Stimulated activated CD4-positive, alpha-beta T cell treated with anti-CD3 and anti-CD28 coated beads, Interleukin-1b, Interleukin-23, amount 100 ng/mL, for 48 hours (primary cell): ENCODE measurements at places on chromosomes 5 and 9.

- DNase-seq = no peak
Measured at GRCh38 chr5:56206126-56206910, 26.8 kb downstream of the ANKRD55 start.

GRCh38 chr9:86670536-86670935 lies 276.8 kb downstream of the GAS1 start:
- no peak for DNase-seq

- DNase-seq = peak; percentile 80
Measured at GRCh38 chr9:126397056-126397455, 70.4 kb downstream of the MVB12B start.

DNA sequence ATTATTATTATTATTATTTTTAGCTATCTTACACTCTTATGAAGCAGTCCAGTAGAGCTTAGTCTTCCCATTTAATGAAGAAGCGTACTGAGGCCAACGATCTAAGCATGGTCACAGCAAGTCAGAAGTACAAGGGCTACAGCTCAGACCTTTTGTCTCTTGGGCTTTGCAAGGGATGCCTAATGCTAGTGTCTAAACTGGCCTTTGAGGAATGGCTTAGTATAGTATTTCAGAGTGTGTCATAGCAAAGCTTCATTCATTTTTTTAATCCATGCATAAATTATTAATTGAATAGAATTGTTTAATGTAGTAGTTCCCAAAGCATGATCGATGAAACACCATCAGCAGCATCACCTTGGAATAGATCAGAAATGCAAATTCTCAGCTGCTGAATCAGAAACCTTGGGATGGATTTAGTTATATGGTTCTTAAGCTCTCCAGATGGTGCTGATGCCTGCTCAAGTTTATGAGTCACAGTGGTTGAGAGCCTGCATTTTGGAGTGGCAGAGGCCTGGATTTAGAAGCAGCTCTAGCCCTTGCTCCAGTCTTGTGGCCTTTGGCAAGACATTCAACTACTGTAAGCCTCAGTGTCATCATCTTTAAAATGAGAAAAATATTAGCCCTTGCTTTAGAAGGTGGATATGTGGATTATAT lies 6.1 kb downstream of the IL12B start:
- no peak for DNase-seq

DNA sequence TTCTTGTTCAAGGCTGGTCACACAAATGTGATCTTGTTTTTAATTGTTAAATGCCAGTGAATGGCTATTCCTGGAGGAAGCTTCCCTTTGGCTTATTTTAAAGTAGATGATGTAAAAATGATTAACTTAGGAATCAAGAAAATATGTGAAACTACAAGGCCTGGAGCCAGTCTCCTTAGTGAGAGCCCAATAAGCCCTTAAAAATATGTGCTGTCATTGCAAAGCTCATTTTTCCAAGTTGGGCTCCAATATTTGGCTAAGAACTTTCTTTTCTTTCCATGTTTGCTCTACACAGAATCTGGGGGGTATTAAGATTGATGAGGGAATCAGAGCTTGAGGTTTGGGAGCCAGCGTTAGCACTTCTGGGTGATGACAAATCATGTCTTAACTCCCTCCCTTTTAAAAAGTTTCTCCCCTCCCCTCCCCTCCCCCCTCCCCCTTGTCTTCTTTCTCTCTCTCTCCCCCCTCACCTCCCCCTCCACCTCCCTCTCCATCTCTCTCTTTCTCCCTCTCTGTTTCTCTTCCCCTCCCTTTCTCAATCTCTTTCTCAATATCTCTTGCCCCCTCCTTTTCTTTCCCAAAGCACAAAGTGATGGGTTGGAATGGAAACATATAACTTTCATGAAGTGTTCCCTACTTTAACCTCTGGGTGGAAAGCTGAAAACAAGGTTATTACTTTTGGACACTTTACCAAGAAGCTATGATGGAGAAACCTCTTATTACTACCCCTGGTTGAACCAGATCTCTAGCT lies 86.0 kb downstream of the FBXL7 start:
- DNase-seq = no peak

GRCh38 chr9:6367128-6367890 lies 39.1 kb downstream of the TPD52L3 start:
- DNase-seq = no peak

DNA sequence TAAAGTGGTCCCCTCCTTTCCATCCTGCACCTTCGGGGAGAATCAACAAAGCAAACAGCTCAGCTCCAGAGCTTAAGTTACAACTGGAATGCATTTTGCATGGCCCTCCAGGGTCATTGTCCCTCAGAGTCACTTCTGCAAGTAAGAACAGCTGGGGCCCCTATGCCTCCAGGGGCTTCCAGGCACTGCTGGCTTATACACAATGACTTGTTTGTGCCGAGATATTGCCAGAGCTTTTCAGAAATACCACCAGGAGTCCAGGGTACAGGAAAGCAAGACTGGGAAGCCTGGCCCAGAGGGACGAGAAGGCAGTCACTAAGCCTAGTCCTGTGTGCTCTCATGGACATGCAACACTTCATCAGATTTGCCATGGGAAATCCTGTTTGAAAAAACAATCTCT lies 11.3 kb downstream of the FRMD3 start:
- no peak for DNase-seq

DNA sequence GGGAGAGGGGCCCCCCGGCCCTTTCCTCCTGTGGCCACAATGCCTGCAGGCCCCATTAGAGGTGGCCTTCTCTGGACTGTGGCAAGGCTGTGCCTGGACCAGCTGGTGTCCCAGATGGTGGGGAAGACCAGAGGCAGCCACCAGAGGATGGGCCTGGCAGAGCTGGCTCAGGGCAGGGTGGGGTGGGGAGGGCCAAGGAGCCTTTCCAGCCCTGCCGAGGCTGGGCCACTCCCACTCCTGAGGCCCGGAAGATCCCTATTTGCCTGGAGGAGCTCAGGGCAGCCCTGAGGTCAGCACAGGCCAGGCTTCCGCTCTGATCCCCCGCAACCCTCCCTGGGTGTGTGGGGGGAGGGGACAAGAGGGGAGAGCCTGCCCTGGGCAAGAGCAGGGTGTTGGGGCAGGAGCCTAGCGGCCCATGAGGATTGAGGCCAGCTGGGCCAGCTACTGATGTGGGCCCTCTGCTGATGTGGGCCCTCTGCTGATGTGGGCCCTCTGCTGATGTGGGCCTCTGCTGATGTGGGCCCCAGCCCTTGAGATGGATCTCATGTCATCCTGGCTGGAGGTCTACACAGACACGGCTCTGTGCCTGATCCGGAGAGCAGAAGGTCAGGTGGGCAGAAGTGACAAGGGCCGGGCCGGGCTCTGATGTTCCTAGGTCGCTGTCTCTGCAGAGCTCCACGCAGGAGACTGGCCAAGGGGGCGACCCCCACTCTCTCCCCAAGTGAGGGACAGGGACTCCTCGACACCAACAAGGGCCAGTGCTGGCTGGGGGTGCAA lies 6.0 kb downstream of the MRPS2 start:
- DNase-seq = no peak

GRCh38 chr9:93130861-93131481 lies 3.1 kb downstream of the NINJ1 start:
- no peak for DNase-seq

DNA sequence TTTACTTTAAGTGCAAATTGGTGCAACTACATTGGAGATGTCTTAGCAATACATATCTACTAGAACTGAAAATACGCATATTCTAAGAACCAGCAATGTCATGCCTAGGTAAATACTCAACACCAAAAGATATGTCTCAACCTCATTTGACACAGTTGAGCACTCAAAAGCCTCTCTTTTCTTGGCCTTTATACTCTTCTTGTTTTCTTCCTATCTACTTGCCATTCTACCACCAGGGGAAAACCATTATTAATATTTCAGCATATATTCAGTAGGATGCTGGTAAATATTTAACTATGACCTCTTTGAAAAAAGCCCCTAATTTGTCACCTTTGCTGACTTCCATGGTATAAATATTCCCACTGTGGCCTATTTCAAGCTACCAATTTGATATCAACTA lies 443.8 kb downstream of the LRRC70 start:
- DNase-seq = no peak

DNA sequence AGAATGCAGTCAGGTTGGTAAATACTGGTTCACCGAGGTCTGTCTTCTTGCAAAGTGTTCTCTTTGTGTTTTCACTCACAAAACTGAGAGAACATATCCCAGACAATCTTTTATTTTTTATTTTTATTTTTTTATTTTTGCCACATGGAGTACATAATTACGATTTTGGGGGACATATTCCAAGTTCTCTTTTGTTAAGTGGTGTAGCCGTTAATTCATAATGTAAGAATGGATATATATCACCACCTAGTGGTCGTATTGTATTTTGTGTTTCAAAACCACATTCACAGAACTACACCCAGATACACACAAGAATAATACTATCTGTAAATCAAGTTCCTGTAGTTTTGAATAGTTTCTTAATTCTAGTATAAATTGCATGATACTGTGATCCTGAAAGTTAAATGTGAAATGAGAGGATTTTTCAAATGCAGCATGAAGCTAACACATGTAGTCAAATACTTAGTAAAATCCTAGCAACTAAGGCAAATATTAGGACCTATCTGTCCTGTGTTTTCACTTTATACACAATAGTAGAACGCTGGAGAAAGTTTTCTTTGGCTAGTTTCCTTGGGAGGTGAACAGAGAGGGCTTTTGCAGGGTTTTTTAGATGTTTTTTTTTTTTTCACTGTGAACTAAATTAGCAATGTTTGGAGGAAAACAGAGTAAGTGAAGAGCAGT lies 92.7 kb downstream of the VCAN start:
- no peak for DNase-seq

- no peak for DNase-seq
Measured at GRCh38 chr5:103487218-103487617, 75.4 kb downstream of the NUDT12 start.

DNA sequence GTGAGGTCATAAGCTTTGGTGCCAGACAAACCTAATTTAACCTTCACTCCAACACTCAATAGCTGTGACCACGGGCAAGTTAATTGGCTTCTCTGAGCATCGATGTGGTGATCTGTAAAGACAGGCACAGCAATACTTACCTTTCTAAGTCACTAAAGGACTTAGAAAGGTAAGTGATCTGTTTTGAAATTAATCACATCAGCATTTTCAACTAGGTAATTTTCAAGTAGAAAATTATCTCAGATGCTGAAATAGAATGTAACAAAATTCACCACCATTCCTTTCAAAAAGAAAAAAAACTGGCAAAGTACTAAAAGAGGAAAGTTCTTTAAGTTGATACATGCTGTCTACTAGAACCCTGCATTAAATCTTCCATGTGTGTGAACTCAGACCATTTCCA lies 354.5 kb downstream of the ICE1 start:
- no peak for DNase-seq

DNA sequence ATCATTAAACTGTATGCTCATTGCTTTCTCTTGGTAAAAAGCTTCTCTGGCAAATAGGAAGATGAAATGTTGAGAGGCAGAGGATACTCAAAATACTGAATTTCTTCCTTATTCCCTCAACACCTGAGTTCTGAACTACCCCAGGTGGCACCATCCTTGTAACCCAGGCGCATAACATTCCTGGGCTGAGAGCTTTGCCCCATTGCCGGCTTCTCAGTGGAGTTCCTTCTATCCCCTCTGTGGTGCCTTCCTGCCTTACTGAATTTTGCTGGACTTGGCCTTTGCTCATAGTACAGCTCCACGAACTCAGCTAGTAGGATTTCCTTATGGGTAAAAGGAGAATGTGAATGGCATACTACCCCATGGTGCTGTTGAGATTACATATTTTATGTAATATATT lies 54.7 kb downstream of the BASP1 start:
- no peak for DNase-seq

- DNase-seq = no peak
Measured at GRCh38 chr9:89815903-89816573, 211.2 kb downstream of the GADD45G start.

GRCh38 chr5:132315529-132316067 lies 21.4 kb downstream of the SLC22A4 start:
- no peak for DNase-seq

DNA sequence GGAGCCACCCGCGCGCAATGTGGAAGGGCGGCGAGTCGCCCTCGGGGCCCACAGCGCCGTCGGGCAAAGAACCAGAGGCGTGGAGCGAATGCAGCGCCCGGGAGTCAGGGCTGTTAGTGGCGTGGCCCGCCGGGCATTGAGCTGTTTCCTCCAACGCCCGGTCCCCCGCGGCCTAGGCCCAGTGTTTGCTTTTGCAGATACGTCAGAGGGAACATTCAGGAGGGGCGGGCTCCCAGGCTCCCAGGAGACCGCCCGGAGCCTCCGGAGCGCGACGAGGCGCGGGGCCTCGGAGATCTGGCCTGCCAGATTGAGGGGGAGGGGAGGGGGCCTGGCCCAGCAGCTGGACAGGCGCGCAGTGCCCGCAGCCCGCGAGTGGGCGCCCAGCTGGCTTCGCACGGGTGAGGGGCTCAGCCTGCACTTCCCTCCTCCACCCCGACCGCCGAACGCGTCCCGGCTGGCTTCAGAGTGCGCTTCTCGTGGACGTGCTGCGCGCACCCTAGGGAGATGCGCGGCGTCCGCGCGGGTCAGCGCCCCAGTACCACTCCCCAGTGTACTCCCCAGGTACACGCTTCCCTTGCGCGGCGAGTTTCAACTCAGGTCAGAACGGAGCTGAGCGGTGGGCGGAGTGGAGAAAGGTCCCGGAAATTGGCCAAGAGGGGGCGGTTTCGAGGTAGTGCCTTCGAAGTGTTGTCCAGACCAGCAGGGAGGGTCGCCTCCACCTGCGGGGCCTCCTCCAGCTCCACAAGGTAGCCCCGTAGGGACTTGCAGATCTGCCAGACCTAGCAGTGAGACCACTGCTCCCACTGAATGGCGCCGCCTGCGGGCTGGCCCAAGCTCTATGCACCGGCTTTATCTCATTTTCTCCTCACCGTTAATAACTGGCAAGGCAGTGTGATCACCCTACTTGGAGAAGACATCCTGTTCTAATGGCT lies 130.4 kb downstream of the TMEM174 start:
- DNase-seq = no peak

GRCh38 chr9:31030741-31031202 lies 1353.7 kb upstream of the ACO1 start:
- DNase-seq = no peak

DNA sequence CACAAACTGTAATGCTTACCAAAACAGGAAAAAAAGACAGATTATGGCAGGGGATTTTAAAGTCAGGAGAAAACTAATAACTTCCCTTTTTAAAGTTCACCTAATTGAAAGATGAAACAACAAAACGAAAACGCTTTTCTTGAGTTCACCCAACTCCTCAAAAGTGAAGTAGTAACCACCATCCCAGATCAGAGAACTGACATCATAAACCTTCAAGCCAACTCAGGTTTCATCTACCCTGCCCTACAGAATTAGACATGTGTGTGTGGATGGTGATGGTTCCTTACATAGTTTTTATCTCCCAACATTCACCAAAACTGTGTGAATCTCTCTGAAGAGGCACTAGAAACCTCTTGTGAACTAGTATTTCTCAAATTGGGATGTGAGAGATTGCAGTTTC lies 195.2 kb upstream of the PTGER4 start:
- no peak for DNase-seq

DNA sequence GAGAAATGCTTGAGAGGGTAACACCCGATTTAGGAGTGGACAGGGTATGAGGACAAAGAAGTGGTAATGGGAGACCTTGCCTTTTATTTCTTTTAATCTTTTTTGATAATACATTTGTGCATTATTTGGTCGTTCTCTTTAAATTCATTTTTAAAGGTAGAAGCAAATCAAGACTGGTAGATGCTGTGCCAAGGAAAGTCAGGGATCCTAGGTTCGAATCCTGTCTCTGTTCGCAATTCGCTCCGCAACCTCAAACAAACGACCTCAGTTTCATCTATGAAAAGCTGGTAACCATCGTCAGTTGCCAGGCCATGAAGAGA lies 353 bp upstream of the TMED9 start:
- no peak for DNase-seq

- no peak for DNase-seq
Measured at GRCh38 chr5:140840978-140841962, at the start of gene PCDHA8. Gene PCDHA8 (plus strand): TSS chr5:140841187. CDS start chr5:140841322, 135 bp downstream.
